ENCODE measurements at places on chromosomes 3 and 15.

- no peak for DNase-seq
These were observed 78.1 kb downstream of the COL8A1 start for GRCh38 chr3:99716463-99716995.

GRCh38 chr15:56732135-56732885 lies 999 bp downstream of the ZNF280D start:
- DNase-seq, result peak; percentile 9

GRCh38 chr3:116563351-116563750 lies 118.1 kb upstream of the LSAMP start:
- DNase-seq, result no peak

- DNase-seq, result no peak
These were observed 50.0 kb upstream of the TRPM1 start for GRCh38 chr15:31151301-31152233.

GRCh38 chr15:66085128-66085527 lies 168.4 kb downstream of the MEGF11 start:
- DNase-seq, result peak; percentile 22

DNA sequence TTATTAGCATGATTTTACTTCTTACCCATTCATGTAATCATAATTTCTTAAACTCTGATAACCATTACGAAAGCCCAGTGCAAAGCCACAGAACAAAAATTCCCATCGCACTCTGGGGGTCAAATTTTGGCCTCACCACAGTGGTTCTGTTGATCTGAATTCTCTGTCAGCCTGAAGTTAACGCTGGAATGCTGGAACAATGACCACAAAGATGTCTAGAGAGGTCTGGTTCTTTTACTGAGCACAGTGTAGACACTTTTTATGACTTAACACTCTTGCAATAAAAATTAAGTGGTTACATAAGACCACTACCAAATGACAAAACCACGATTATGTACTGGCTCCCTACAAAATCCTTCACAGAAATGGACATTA lies 94.7 kb downstream of the PDZRN3 start:
- DNase-seq, result no peak

GRCh38 chr3:58973796-58974195 lies 76.0 kb downstream of the CFAP20DC start:
- DNase-seq, result no peak

DNA sequence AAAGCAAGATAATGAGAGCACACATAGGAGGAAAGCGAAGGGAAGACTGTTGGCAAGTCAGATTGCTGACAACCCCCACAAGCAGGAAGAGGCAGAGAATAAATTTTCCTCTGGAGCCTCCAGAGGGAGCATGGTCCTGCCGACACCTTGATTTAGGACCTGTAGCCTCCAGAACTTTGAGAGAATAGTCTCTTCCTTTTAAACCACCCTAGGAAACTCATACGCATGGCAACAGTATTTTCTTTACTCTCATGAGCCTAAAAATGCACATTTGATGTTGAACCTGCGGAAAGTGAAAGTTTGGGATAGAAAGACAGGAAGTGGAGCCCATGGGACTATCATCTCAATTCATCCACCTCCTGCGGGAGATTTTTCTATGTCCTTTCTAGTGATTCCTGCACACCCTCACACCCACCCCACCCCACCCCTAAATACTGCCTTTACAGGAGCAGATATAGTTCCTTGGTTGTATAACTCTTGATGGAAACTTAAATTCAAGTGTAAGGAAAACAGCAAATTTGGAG lies 116.7 kb upstream of the LPP start:
- no peak for DNase-seq

DNA sequence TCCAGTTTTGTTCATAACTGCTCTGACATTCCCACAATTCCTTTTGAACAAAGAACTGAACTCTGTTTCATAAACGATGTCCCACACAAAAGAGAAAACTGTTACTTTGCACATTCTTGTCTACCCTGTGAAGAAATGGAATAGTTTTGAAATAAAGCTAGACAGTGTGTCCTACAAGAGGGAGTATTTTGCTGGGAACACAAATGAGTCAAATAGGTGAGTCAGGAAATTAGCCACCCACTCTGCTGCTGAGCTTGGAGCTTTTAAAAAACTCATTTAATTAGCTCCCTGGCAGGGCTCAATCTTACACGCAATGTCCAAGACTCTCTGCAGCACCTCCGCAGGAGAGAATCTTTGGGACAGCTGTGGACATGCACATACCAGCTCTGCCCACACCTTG lies 193.4 kb downstream of the SLC9A9 start:
- no peak for DNase-seq

DNA sequence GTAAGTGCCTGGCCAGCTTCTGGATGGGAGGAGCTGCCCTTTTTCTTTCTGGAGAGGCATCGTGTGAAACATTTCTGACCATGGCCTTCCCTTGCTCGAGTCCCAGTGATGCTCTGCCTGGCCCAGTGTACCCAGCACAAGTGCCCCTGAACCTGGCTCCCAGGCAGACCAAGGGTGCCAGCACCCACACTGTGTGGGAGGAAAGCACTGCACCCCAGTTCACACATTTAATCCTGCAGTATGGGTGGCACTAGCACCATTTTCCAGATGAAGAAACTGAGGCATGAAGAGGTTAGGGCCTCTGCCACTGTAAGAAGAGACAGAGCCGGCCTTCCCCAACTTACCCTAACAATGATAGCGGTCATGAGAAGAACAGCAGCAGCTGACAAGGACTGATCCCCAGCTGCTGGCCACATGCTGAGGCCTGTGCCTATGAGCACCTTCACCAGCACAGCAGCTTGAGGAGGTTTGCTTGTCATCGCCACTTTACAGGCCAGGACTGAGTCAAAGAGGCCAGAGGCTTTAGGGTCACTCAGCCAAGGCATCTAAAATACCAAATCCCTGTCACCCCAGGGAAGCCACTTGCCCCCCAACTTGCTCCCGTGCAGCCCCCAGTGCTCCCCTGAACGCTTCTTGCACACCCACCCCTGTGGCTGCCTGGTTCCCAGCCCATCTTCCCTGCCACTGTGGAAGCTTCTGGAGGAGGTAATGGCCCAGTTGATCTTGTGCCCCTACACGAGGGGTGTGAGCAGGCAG lies 15.0 kb downstream of the PRR23E start:
- no peak for DNase-seq

Data from stimulated activated CD4-positive, alpha-beta T cell treated with anti-CD3 and anti-CD28 coated beads, Interleukin-4, amount 100 ng/mL, for 24 hours (primary cell).